Glutamatergic neuron (in vitro differentiated cells): ENCODE measurements at places on chromosomes 1 and 21. TPM values are rescaled to one million over a fixed set of nuclear protein-coding genes. Genes with fewer than 3 reads are reported as not detected.

The CELA2B gene
- not detected for total RNA-seq

The RUNX1 gene
- 0.47 TPM for total RNA-seq

The FLG2 gene
- total RNA-seq: not detected

The CAPN8 gene
- not detected for total RNA-seq

The CBR3 gene
- total RNA-seq: not detected
